ENCODE measurements at places on chromosomes 4 and X.

GRCh38 chr4:125266901-125267604 lies 47.7 kb upstream of the FAT4 start:
- no peak for DNase-seq

- peak; percentile 26 for DNase-seq
Measured at GRCh38 chr4:152100379-152101201, 339.8 kb upstream of the GATB start.

- no peak for DNase-seq
Measured at GRCh38 chrX:133546441-133546840, 131.2 kb upstream of the GPC4 start.

GRCh38 chr4:7824218-7824617 lies 115.4 kb downstream of the AFAP1 start:
- no peak for DNase-seq

GRCh38 chrX:140524556-140524955 lies 19.7 kb upstream of the SOX3 start:
- DNase-seq = no peak

GRCh38 chr4:183960046-183960420 lies 54.9 kb downstream of the STOX2 start:
- DNase-seq = peak; percentile 96

- DNase-seq = no peak
Measured at GRCh38 chr4:151850791-151851213, 90.0 kb upstream of the GATB start.

GRCh38 chr4:140342620-140343019 lies 30.8 kb upstream of the SCOC start:
- no peak for DNase-seq

DNA sequence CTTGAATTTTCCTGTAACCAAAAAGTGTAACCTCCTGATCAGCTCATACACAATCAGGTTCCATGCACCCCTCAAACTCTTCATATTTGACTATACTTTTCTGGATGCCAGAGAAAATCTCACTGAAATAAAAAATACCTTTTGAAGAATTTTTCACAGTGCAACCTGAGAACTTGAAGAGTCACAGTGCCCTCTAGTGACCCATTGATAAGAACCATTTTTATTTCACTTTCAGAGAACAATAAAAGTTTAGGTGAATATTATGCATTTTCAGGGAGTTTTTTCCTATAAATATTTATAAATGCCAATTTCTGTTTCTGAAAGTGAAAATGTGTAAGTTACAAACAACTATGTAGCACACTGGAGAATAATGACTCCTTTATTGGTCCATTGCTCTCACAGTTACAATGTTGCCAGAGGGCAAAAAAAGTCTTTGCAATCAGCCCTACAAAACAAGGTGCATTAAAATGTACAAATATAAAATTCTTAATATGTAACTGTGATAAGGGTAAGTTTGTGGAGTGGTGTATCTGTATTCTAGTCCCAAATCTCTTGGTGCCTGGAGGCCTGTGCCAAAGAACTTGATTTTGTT lies 153.6 kb upstream of the INTU start:
- peak; percentile 11 for DNase-seq

DNA sequence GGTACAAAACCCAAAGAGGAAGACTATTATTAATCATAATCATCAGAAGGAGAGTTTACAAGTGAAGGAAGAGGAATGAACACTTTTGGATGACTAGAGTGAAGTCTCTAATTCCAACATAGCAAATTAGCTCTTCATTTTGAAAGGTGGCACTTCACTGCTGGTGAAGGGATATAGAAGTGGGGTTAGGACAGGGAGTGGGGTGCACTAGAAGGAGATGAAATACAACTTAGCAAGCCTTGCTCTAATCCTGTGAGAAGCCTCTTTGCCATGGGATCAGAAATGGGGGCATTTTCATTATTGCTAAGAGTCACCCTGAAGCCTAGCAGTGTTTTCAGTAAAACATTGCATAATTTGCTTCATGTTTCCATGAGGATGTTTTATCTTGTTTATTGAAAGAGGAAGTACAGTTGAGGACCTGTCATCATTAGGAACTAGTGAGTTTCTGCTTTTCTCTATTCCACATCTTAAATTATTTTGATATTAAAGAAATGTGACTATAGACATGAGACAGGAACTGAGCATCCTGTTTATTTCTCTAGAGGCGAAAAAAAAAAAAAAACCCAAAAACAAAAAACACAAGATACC lies 9.3 kb upstream of the GRPR start:
- DNase-seq = no peak

DNA sequence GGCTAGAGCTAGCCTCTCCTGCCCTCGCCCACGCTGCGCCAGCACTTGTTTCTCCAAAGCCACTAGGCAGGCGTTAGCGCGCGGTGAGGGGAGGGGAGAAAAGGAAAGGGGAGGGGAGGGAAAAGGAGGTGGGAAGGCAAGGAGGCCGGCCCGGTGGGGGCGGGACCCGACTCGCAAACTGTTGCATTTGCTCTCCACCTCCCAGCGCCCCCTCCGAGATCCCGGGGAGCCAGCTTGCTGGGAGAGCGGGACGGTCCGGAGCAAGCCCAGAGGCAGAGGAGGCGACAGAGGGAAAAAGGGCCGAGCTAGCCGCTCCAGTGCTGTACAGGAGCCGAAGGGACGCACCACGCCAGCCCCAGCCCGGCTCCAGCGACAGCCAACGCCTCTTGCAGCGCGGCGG lies at the start of gene AR:
AR (plus strand) TSS at position 204 of the 400 bp plus-strand sequence. CDS start 1,126 bp downstream, outside the sequence.
- DNase-seq = no peak

DNA sequence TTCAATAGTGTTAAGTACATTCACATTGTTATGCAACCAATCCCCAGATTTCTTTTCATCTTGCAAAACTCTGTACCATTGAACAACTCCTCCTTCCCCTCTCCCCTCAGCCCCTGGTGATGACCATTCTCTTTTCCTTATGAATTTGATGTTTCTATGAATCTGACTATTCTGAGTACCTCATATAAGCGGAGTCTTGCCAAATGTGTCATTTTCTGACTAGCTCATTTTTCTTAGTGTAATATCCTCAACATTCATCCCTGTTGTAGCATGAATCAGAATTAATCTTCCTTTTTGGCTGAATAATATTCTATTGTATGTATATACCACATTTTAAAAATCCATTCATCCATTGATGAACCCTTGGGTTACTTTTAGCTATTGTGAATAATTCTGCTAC lies 34.0 kb downstream of the SMIM20 start:
- no peak for DNase-seq

GRCh38 chr4:155679343-155679742 lies 12.7 kb downstream of the GUCY1A1 start:
- DNase-seq = no peak

- no peak for DNase-seq
Measured at GRCh38 chr4:88646528-88647280, 50.9 kb downstream of the NAP1L5 start.

DNA sequence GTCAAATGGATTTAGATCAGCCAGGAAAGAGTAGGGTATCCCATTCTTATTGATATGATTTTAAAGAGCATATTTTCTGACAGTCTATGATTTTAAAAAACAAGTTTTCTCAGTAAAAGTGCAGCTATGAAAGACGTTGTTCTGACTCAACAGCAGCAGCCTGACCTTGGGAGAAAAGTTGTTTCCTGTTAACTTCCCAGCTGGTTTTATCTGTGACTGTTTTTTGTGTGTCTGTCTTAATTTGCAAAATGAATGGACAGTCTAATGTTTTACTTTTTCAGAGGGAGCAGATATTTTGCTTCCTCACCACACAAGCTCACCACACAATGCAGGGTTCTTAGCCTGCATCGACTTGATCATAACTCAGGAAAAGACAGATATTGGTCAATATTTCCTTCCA lies 764 bp upstream of the MTHFD2L start:
- no peak for DNase-seq

- DNase-seq = no peak
Measured at GRCh38 chrX:23766650-23767551, 16.1 kb upstream of the SAT1 start.

DNA sequence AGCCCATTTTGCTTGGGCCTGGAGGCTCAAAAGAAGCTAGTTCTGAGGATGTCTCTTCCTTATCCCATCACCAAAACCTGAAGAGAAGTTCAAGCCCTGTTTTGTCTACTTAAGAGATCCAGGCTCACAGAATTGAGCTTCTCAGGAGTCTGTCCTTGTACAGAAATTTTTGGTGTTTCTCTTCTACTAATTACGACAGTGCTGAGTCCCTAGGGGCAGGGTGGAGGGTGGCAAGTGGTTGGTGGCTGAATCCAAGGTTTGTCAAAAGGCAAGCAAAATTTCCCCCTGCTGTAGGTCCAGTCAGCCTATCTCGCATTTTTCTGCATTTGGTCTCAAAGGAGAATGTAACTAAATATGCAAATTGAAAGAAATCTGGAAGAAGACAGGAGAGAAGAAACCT lies 377.9 kb downstream of the SMARCA1 start:
- no peak for DNase-seq

DNA sequence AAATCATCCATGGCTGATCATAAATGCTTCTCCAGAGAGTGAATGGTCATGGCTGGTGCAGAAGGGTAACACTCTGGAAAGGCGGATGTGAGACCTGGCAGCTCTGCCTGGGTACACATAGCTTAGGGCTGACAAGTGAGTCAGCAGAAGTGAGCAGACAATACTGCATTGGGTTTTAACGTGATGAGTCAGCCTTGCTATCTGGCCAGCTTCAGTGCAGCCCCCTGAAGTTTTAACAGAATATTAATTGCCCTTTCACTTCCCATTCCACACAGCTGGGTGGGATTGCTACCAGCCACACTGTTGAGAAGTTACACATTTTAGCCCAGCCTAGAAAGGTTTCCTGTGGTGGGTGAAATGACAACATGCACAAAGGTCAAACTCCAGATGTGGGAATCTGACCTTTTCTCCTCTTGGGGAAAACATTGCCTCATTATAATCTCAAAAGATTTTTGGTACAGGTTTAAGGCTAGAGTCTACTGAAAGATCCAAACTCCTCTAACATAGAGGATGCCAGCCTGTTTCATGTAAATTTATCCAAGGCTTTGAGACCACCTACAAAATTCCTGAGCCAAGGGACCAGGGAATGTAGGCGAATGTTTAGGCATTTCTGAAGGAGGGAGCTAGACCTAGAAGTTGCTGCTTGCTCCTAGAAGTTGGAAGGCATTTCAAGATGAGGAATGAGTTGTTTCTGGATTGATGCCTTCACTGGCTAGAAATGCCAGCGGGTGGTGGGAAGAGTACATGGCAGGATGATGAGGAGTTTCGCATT lies 230.3 kb upstream of the PGRMC2 start:
- peak; percentile 1 for DNase-seq

DNA sequence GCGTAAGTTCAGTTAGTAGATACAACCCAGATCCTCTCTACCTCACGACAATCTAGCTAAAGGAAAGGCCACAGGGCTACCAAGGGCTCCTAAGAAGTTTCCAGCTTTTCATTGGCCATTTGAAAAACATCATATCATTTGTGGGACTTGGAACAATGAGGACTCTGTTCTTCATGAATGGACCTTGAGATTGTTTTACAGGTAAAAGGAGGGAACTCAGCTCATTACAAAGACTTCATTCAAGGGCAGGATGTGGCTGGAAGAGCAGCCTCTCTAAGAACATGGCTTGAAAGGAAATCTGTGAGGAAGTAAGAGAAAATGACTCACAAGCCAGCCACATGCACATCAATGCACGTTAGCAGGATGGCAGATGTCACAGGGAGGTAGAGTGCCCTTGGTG lies 105.9 kb upstream of the SLC7A11 start:
- no peak for DNase-seq

GRCh38 chr4:158443731-158444130 lies 78.0 kb upstream of the RXFP1 start:
- no peak for DNase-seq

DNA sequence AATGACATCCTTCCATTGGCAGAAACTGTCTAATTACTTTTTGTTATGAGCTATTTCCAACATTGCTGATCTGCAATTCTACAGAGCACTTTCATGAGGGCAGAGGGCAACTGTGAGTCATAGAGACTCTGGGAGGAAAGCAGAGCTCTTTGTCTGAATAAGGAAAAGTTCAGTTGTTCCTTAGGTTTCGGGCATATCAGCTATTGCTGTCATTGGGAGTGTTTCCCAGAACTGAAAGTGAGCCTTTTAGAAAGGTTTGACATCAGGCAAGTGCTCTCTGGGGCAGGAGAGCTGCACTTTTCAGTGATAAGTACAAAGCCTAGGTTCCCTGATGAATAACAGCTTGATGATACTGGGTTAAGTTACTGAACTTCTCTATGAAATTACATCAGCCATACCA lies 119.2 kb upstream of the EDNRA start:
- DNase-seq = no peak

DNA sequence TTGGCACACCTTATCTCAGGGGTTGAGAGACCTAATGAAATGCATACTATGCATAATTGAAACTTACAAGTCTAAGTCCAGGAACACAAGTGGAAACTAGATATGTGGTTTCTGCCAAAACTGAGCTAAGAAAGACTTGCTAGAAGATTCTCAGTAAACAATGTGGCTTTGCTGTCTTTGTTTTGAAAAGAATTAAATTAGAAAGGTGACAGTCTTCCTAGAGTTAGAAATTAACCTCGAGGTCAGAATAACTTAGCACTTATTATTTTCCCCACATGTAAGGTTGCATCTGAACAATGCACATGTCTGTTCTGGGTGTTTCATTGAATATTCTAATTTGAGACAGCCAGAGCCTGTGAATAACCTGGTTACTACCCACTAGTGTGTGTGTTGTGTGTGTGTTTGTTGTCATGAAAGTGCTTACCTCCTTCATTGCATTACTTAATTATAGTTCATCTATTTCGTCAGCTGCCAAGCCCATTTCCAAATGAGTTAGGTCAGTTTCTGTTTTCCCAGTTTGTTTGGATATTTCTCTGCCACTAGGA lies 1.5 kb downstream of the EREG start:
- DNase-seq = no peak

DNA sequence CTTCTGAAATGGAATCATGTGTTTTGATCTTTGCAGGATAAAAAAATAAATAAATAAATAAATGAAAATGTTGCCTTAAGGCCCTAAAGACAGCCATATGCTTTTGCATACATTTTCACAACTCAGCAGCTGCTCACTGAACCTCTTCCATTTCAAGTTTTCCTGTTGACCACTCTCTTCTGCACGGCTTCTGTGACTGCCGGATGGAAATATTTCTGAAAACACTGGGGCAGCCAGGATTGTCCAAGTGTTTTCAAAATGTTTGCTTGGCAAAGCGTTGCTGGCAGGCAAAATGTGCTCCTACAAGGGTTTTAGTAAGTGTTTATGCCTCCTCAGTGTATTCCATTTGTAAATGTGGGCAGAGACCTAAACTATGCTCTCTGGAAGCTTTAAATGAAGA lies 208.1 kb upstream of the IL1RAPL1 start:
- DNase-seq = no peak
